ENCODE measurements at places on chromosomes 11 and 22.

- DNase-seq, result no peak
These were observed 104.4 kb downstream of the STIM1 start for GRCh38 chr11:3959903-3960265.

GRCh38 chr11:19987331-19987801, 172.9 kb downstream of the DBX1 start:
- no peak for DNase-seq

GRCh38 chr11:113420808-113421207, 33.2 kb downstream of the ANKK1 start:
- no peak for DNase-seq

DNA sequence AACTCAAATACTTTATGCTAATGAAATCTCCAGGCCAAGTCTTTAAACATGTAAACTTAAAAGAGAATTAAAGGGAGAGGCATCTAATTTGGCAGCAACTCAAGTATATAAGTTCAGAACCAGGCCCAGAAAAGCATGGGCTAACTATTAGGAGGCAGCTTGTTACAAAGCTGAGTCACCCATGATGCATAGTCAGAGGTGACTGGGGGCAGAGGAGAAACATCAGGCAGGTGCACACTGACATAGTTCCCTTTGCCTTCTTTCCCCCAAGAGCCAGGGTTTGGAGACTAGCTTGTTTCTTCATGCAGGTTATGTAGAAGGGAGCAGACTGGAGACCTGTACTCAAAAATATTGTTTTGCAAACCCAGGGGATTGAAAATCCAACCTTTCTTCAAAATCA, 619.0 kb downstream of the SOX6 start:
- no peak for DNase-seq

GRCh38 chr11:118552341-118552740, 13.4 kb downstream of the IFT46 start:
- DNase-seq, result no peak

Measured in stimulated activated CD4-positive, alpha-beta T cell treated with anti-CD3 and anti-CD28 coated beads, Interleukin-15, amount 100 ng/mL, for 1 hour (primary cell).